Activated naive CD8-positive, alpha-beta T cell treated with anti-CD3 and anti-CD28 coated beads, Interleukin-2, amount 50 U/mL, for 16 hours (primary cell): ENCODE measurements at places on chromosomes 4 and X.

DNA sequence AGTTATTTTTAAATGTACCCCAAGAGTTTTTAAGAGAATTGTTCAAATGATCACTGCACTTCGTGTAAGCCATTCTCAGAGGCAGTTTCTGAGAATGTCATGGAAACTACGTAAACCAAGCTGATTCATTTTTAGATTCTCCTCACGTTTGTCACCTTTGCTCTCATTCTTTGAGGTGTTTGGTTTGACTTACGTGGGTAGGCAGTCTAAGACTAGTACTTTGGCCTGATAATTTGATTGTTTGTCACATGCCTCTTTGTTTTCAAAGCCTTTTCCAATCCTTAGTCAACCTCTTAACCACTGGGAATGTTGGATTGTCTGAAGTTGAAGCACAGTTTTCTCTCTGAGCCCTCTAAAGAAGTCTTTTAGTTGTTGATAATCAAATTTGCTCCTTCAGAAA lies 10.5 kb downstream of the SEPTIN11 start:
- no peak for DNase-seq

DNA sequence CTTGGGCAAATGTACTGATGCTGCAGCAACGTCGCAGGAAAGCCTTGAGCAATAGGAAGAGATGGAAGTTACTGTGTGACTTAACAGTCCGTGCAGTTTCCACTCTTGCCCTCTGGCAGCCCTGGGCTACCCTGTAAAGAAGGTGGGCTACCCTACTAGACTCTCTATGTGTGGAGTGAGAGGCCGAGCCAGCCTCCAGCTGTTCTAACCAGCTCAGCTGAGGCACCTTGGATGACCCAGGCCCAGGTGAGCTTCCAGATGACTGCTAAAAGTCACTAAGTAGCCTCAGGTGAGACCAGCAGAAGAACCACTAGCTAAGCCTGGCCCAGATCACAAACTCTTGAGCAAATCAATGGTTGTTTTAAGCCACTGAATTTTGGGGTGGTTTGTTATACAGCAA lies 34.9 kb upstream of the PPP2R2C start:
- DNase-seq: no peak

DNA sequence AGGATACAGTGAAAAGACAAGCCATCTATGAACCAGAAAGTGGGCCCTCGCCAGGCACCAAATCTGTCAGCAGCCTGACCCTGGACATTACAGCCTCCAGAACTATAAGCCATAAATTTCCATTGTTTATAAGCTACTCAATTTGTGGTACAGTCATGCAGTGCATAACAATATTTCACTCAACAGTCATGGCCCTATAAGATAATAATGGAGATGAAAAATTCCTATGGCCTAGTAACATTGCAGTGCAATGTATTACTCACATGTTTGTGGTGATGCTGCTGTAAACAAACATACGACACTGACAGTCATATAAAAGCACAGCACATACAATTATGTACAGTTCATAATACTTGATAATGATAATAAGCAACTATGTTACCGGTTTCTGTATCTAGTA lies 17.1 kb upstream of the TLR1 start:
- no peak for DNase-seq

- DNase-seq: no peak
These were observed 1095.0 kb downstream of the FAT4 start for GRCh38 chr4:126409746-126410145.
